Spinal cord (tissue), 10 donors: ENCODE measurements at places on chromosomes 4 and X. TPM values are rescaled to one million over a fixed set of nuclear protein-coding genes. Genes with fewer than 3 reads are reported as not detected.

DNA sequence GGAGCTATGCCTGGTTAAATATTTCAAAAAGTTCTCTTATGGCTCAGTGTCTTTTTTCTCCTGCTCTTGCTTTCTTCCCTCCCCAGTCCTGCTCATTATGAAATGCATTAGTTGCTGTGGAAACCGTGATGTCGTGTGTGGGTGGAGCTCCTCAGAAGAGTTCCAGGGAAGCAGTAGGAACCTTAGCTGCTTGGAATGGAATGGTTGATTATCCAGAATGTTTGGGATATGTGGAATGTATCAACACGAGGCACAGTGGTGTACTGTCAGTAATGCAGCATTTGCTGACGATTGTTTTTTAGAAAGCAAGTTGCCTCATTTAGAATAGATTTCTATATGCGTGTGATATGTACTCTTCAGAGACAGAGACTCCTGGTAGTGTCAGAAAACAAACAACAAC, 333.2 kb downstream of the ARHGAP10 start:
- no peaks in the 10 kb centered on the region for H3K36me3 ChIP-seq
- peaks cover 9% of the 10 kb centered on the region for H3K4me1 ChIP-seq
- peak overlapping the region; percentile 49 for H3K27ac ChIP-seq
- H3K4me3 ChIP-seq = no peak overlapping the region
- DNase-seq = no peak
- no peaks in the 10 kb centered on the region for H3K27me3 ChIP-seq

- no peaks in the 10 kb centered on the region for H3K36me3 ChIP-seq
- H3K4me3 ChIP-seq = no peak overlapping the region
Measured at GRCh38 chr4:69239557-69240168, 25.1 kb upstream of the UGT2B11 start.

DNA sequence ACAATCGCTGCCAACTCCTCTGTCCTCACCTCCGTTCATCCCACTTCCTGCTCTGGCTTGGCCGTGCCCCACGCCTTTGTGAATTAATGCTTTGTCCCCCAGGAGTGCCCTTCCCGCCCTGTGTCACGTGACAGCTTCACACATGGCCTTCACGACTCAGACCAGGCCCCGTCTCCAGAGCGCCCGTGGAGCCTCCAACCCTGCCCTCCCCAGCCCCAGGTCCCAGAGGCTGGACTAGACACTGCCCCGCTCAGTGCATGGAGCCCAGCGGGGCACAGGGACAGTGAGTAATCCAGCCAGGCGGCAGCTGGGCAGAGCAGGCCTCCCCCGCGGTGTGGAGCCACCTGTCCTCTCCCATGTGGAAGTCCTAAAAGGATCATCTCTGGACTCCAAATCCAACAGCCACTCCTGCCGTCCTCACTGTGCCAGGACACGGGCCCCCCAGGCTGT, 7.4 kb downstream of the ADRA2C start:
- no peak for DNase-seq
- H3K36me3 ChIP-seq = no peaks in the 10 kb centered on the region

DNA sequence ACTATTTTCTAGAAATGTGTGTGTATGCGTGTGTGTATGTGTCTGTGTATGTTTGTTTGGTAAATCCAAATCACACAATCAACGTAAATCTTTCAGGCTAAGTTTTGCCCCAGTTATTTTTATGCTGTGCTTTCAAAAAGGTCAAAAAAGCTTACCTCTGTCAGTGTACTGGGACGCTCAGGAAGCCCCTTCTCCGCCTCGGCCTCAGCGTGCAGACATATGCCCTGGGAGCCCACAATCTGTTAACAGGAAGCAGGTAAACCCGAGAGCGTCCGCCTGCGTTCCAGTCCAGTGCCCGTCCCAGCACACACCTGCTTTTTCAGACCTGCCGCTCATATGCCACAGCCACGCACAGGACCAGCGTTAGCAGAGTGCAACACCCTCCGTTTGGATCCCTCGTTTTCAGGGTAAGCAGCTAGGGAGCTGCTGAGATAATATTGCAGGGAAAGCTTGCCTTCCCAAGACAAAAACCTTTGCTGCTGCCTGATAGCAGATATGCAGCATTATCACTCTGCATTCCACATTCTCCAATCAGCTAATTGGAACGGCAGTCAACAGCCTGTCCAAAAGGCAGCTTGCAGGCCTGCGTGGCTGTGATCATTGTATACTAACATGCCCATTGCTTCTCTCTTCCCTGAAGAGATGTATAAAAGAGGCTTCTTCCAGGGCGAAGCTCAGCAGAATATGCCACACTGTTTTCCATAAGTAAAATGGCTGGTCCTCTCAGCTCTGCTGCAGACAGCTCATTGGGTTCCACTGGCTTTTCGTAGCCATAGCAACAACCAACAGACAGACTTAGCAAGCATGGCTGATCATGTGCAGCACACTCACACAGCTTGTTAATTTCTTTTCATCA, at the start of gene SORBS2:
Gene SORBS2 (minus strand): TSS at position 686 of the 856 bp plus-strand sequence. CDS start 121,623 bp downstream, outside the sequence.
- H3K27ac ChIP-seq = peak within 1 kb of the TSS; percentile 92
- no peaks in the 10 kb centered on the region for H3K36me3 ChIP-seq
- H3K27me3 ChIP-seq = no peaks in the 10 kb centered on the region
- DNase-seq = no peak

DNA sequence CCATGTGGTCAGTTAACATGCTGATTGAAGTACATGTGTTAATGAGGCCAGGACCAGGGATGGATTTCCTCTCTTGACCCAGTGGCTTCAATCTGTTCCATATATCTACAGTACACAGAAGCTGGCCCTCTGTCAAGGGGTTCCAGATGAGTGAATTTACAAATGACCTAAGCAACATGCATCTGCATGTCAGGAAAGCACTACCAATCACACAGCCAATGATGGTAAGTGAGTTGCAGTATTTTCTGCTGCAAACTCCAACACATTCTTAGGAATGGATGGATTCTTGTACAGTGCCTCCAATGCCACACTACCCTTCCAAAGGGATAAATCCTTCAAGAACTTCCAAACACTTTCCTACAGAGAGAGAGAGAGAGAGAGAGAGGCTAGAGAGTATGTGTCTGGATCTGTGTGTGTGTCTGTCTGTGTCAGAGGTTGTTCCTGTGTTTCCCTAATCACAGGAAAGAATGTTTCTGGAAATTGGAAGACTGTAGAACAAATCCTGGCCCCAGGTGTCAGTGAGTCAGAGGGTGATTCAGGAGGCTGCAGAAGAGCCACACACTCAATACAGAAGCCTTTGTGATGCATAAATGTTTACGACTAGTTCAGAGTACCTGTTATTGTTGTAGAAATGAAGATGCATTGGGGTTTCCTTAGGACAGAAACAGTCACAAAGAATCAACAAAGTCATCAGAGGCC, 107.5 kb downstream of the GUCY2F start:
- no peaks in the 10 kb centered on the region for H3K4me1 ChIP-seq
- peaks cover 5% of the 10 kb centered on the region for H3K27me3 ChIP-seq
- H3K27ac ChIP-seq = no peak overlapping the region

GRCh38 chr4:48329976-48330375, 11.4 kb upstream of the SLAIN2 start:
- no peak overlapping the region for H3K27ac ChIP-seq
- H3K36me3 ChIP-seq = no peaks in the 10 kb centered on the region
- no peak for DNase-seq
- H3K27me3 ChIP-seq = no peaks in the 10 kb centered on the region
- H3K4me3 ChIP-seq = no peak overlapping the region
- no peaks in the 10 kb centered on the region for H3K4me1 ChIP-seq

DNA sequence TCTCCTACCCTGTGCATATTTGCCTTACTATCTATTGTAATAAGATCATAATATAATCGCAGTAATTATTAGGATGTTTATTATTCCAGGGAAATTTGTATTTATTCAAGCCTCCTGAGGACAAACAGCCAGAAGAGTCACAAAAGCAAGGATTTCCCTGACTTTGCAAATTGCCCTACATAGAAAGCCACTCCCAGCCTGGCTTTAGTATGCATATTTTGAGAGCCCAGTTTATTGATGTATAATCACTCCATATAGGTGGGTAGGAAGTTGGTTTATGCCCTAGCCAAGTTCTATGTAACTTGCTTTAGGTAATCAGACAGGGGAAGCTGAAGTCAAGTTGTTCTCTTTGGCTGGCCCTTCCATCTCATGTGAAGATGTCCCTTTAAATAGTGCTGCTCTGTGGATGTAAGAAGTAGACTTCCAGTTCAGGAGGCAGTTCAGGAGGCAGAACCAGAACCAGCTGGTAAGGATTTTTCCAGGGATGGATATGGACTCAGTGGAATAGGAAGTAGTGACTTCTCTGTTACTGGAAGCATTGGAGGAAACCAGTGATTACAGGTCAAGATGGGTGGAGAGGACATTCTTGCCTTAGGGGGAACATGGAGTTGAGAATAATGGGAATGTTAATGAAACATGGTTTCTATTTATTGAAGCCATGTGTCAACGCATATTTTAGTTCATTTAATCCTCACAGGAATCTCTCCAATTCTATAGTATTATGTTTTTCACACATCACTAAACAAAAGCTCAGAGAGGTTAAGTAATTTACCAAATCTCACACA, 70.5 kb upstream of the KIT start:
- no peaks in the 10 kb centered on the region for H3K36me3 ChIP-seq
- H3K27ac ChIP-seq = no peak overlapping the region
- DNase-seq = no peak
- H3K4me1 ChIP-seq = no peaks in the 10 kb centered on the region

DNA sequence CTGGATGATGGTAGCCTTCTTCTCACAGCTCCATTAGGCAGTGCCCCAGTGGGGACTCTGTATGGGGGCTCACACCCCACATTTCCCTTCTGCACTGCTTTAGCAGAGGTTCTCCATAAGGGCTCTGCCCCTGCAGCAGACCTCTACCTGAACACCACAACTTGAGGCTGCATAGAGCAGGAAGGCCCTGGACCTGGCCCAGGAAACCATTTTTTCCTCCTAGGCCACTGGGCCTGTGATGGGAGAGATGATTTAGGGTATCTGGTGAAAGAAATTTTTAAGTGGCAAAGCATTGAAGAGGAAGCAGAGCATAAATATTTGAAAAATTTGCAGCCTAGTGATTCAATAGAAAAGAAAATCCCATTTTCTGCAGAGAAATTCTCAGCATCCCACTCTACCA, 17.3 kb downstream of the F8A3 start:
- no peaks in the 10 kb centered on the region for H3K36me3 ChIP-seq
- no peaks in the 10 kb centered on the region for H3K4me1 ChIP-seq
- DNase-seq = no peak
- H3K27me3 ChIP-seq = no peaks in the 10 kb centered on the region

GRCh38 chr4:98828801-98829200, 100.1 kb downstream of the EIF4E start:
- H3K27ac ChIP-seq = no peak overlapping the region
- no peak overlapping the region for H3K4me3 ChIP-seq
- DNase-seq = no peak
- no peaks in the 10 kb centered on the region for H3K27me3 ChIP-seq
- H3K36me3 ChIP-seq = no peaks in the 10 kb centered on the region

DNA sequence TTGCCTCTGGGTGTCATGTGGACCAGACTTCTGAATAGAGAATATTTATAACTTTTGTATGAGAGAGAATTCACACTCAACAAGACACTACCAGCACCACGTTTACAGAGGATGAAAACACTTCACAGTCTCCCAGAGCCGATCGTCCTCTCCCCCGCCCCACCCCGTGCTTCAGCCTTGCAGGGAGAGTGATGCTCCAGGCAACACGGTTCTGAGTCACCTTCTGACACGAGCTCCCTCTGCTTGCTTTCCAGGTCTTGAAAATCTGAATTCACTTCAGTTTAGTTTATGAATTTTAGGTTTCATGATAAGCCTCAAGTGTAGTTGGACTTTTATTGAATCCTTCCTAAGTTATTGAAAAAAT, 59.8 kb downstream of the CPLX1 start:
- peaks cover 76% of the 10 kb centered on the region for H3K36me3 ChIP-seq
- no peak overlapping the region for H3K4me3 ChIP-seq
- H3K4me1 ChIP-seq = peaks cover 15% of the 10 kb centered on the region
- H3K27ac ChIP-seq = no peak overlapping the region

GRCh38 chr4:113181289-113182007, 132.0 kb downstream of the ANK2 start:
- DNase-seq = no peak
- no peaks in the 10 kb centered on the region for H3K27me3 ChIP-seq
- H3K4me1 ChIP-seq = no peaks in the 10 kb centered on the region
- peaks cover 2% of the 10 kb centered on the region for H3K36me3 ChIP-seq

DNA sequence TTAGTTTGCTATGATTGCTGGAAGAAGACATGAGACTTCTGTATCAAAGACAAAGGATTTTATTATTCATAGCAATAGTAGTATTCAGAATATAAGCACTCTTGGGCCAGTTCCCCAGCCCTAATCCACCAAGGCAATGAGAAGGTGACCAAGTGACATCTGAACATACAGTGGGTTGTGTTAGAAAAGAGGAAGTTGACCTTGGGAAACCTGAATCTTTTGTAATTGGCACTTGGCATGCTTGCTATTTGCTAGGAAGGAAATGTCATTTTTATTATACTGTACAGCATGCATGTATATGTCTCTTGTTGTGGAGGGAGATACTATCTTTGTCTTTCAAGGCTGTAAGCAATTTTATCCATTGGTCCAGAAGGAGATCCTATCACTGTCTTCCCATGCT, 216.1 kb upstream of the FAT1 start:
- no peaks in the 10 kb centered on the region for H3K27me3 ChIP-seq
- no peaks in the 10 kb centered on the region for H3K36me3 ChIP-seq
- no peak overlapping the region for H3K4me3 ChIP-seq
- H3K27ac ChIP-seq = no peak overlapping the region
- DNase-seq = no peak

- no peak for DNase-seq
- no peaks in the 10 kb centered on the region for H3K4me1 ChIP-seq
- peaks cover 37% of the 10 kb centered on the region for H3K36me3 ChIP-seq
- H3K27ac ChIP-seq = no peak overlapping the region
- no peak overlapping the region for H3K4me3 ChIP-seq
Measured at GRCh38 chr4:159355466-159355865, 252.6 kb downstream of the RAPGEF2 start.

- H3K27me3 ChIP-seq = no peaks in the 10 kb centered on the region
- no peaks in the 10 kb centered on the region for H3K36me3 ChIP-seq
- no peaks in the 10 kb centered on the region for H3K4me1 ChIP-seq
- no peak overlapping the region for H3K27ac ChIP-seq
- DNase-seq = no peak
Measured at GRCh38 chr4:163710158-163710557, 215.7 kb downstream of the TMA16 start.

DNA sequence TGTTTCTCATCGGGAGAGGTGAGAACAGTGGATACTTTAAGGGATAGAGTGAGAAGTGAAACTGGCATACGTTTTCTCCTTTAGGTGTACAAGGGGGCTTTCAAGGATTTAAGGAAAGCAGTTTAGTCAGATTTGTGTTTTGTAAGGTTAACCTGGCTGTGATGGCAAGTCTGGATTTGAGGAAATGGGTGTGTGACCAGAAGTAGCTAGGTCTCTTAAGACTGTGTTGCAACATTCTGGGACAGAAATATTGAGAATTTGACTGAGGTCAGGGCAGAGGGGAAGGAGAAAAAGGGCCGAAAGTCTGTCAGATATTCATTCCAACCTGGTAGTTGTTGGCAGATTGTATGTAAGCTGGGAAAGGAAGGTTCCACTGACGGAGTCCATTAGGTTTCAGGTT, 10.4 kb upstream of the GABRE start:
- no peak overlapping the region for H3K27ac ChIP-seq
- H3K4me3 ChIP-seq = no peak overlapping the region
- no peaks in the 10 kb centered on the region for H3K4me1 ChIP-seq
- no peaks in the 10 kb centered on the region for H3K36me3 ChIP-seq

Gene RHOXF2
- total RNA-seq = not detected

Gene RNF128
- 1.2 TPM for total RNA-seq

Gene CLDN2
- total RNA-seq = not detected

Gene CCNA2
- total RNA-seq = 17.4 TPM

Gene PGAM4
- total RNA-seq = 1.3 TPM

Gene SOX3
- total RNA-seq = 2.3 TPM
